ENCODE measurements at places on chromosomes 5 and 9. TPM values are rescaled to one million over a fixed set of nuclear protein-coding genes. Genes with fewer than 3 reads are reported as not detected.

Gene SPINK13
- total RNA-seq: not detected

Gene MARCOL
- total RNA-seq: not detected

Gene SMIM3
- total RNA-seq: 17.7 TPM

Gene CDK7
- 34.3 TPM for total RNA-seq

Gene GPR21
- not detected for total RNA-seq

Gene FBP2
- total RNA-seq: not detected

Gene KCNIP1
- total RNA-seq: not detected

Gene TMOD1
- total RNA-seq: 4.4 TPM

Gene KCNV2
- not detected for total RNA-seq

Gene OR1J2
- total RNA-seq: not detected

Gene SWI5
- 21.1 TPM for total RNA-seq

Gene MCIDAS
- total RNA-seq: not detected

Gene DNLZ
- total RNA-seq: 43.4 TPM

Gene FOXD4
- not detected for total RNA-seq

Gene IL5
- not detected for total RNA-seq

Gene C1QTNF2
- total RNA-seq: 0.23 TPM

Gene PLPP7
- total RNA-seq: 1.1 TPM
